ENCODE measurements at places on chromosomes 4 and X. TPM values are rescaled to one million over a fixed set of nuclear protein-coding genes. Genes with fewer than 3 reads are reported as not detected.

The MAGEB1 gene
- not detected for total RNA-seq

The GC gene
- not detected for total RNA-seq

The TLR3 gene
- total RNA-seq: 5.7 TPM

The CT45A3 gene
- total RNA-seq: not detected

The HMGN5 gene
- 7.3 TPM for total RNA-seq

The SOWAHD gene
- total RNA-seq: not detected

The FRYL gene
- 155 TPM for total RNA-seq

The MGARP gene
- total RNA-seq: 8.9 TPM

The SPATA4 gene
- not detected for total RNA-seq

DNA sequence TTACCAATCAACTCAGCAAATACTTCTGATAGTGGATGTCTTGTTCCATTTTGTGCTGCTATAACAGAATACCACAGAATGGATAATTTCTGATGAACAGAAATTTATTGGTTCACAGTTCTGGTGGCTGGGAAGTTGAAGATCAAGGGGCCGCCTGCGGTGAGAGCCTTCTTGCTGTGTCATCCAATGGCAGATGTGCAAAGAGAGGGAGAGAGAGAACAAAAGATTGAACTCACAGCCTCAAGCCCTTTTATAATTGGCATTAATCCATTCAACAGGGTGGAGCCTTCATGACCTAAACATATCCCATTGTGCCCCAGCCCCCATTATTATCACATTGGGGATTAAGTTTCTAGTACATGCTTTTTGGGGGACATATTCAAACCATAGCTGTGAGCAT is 86.1 kb downstream of the ADGRG4 start:
- H3K4me3 ChIP-seq: no peak overlapping the region
- H3K36me3 ChIP-seq: no peaks in the 10 kb centered on the region
- no peaks in the 10 kb centered on the region for H3K4me1 ChIP-seq
- no peak overlapping the region for H3K27ac ChIP-seq

DNA sequence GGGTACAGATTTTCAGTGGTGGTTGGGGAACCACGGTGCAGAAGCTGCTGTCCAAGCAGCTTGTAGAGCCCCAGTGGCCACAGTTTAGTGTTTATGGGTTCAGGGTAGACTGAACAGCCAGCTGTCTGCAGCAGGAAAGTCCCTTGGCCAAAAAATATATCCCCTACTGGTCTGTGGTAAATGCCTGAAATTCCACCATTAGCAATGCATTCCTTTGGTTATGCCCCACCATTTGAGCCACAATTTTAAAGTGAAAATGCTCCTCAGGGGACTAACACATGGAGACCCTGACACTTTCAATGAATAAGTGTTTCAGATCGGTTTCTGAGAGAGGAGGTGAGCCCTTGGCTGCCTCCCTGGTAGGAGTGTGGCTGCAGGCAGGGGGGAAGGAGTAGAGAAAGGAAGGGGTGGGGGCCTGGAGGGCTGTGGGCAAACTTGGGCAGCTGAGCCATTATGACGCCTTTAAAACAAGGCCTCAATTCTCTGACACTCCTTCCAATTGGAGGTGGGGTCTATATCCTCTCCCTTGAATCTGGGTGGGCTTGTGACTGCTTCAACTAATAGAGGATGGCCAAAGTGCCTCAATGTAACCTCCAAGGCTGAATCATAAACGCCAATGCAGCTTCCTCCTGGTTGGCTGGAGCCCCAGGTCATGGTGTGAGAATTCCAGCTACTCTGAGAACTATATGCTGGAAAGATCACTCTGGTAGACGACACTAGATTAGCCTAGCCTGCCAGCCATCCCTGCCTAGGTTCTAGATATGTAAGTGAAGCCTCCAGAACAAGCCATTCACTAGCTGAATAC is 75.8 kb upstream of the ATP6AP2 start:
- H3K27me3 ChIP-seq: no peaks in the 10 kb centered on the region
- H3K4me1 ChIP-seq: no peaks in the 10 kb centered on the region
- H3K27ac ChIP-seq: no peak overlapping the region

GRCh38 chr4:113474017-113474416 is 287.5 kb downstream of the CAMK2D start:
- H3K27me3 ChIP-seq: no peaks in the 10 kb centered on the region
- H3K4me3 ChIP-seq: no peak overlapping the region
- peaks cover 45% of the 10 kb centered on the region for H3K4me1 ChIP-seq
- H3K36me3 ChIP-seq: no peaks in the 10 kb centered on the region
- no peak overlapping the region for H3K27ac ChIP-seq

DNA sequence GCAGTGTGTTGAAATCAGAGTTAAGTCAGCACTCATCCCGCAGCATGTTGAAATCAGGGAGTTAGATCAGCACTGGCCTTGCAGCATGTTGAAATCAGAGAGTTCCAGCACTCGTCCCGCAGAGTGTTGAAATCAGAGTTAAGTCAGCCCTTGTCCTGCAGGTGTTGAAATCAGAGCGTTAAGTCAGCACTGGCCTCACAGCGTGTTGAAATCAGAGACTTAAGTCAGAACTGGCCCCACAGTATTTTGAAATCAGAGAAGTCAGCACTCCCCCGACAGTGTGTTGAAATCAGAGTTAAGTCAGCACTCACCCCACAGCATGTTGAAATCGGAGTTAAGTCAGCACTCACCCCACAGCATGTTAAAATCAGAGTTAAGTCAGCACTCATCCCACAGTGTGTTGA is 10.9 kb upstream of the UVSSA start:
- no peak for DNase-seq
- peaks cover 33% of the 10 kb centered on the region for H3K36me3 ChIP-seq
- no peak overlapping the region for H3K4me3 ChIP-seq
- no peaks in the 10 kb centered on the region for H3K27me3 ChIP-seq
- no peak overlapping the region for H3K27ac ChIP-seq

DNA sequence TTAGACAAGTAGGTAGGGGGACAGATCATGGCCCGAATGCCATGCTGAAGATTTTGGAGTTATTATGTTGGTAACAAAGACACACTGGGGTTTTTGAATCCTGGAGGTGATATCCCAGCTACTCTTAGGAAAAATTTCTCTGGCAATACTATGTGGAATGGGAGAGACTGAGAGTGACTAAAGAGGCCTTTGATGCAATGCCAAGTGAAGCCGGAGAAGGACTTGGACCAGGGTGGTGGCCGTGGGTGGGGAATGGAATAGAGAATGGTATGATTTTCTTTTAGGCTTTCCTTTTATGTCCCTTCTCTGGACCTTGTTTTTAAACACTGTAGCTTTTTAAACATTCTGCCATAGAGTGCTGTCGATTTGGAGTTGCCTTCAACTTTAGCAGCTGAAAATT is 141.6 kb downstream of the DCLK2 start:
- no peak for DNase-seq
- H3K4me1 ChIP-seq: no peaks in the 10 kb centered on the region
- H3K36me3 ChIP-seq: no peaks in the 10 kb centered on the region
- no peak overlapping the region for H3K4me3 ChIP-seq
- H3K27me3 ChIP-seq: no peaks in the 10 kb centered on the region
- no peak overlapping the region for H3K27ac ChIP-seq

DNA sequence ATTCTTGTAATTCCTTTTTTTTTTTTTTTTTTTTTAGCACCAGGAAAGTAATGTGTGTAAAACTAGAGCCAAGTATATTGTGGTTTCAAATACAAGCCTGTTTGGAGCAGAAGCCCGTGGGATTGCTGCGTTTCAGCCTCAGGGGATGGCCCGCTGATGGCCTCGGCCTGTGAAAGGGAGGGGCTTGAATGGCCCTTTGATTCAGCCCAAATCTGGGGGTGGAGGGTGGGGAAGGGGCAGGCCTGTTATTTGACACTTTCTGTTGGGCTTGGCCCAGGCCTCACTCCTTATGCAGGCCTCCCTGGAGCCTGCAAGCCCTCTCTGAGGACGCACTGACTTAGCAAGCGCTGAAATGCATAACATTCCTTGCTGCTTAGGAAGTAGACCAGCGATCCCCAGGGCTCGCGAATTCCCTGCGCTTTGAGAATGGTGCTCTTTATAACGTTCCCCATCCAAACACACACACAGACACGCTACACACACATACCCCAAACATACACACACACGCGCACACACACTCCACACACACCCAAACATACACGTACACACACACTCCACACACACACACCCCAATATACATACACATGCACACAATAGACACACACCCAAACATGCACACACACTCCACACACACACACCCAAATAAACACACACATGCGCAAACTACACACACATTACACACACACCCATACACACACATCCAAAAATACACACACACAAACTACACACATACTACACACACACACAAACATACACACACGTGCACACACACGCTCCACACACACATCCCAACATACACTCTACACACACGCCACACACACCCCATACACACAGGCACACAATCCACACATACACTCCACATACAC is 29.6 kb downstream of the TLR10 start:
- H3K36me3 ChIP-seq: no peaks in the 10 kb centered on the region
- H3K4me1 ChIP-seq: peaks cover 7% of the 10 kb centered on the region
- peak overlapping the region; percentile 54 for H3K27ac ChIP-seq
- peak; percentile 66 for DNase-seq
- peak overlapping the region; percentile 38 for H3K4me3 ChIP-seq

GRCh38 chrX:41588271-41588670 is 100.5 kb upstream of the GPR34 start:
- DNase-seq: no peak
- no peaks in the 10 kb centered on the region for H3K36me3 ChIP-seq
- H3K4me1 ChIP-seq: no peaks in the 10 kb centered on the region
- no peaks in the 10 kb centered on the region for H3K27me3 ChIP-seq

DNA sequence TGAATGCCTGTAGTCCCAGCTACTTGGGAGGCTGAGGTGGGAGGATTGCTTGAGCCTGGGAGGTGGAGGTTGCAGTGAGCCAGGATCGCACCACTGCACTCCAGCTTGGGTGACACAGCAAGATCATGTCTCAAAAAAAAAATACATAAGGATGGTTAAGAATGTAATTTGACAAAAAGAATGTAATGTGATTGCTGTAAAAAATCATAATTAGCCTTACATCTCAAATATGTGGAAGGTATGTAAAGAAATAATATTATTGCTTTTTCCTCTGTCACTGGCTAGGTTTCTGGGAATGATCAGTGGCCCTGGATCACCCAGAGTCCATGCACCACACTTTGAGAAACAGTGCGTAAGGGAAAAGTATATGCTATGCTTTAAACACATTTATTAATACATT is 106.1 kb upstream of the C1GALT1C1 start:
- no peaks in the 10 kb centered on the region for H3K27me3 ChIP-seq
- DNase-seq: no peak
- H3K4me3 ChIP-seq: no peak overlapping the region
- H3K27ac ChIP-seq: no peak overlapping the region
- H3K36me3 ChIP-seq: no peaks in the 10 kb centered on the region

GRCh38 chrX:30343206-30343605 is 34.0 kb upstream of the NR0B1 start:
- H3K4me1 ChIP-seq: no peaks in the 10 kb centered on the region
- H3K27me3 ChIP-seq: no peaks in the 10 kb centered on the region
- no peak overlapping the region for H3K4me3 ChIP-seq
- no peak overlapping the region for H3K27ac ChIP-seq

DNA sequence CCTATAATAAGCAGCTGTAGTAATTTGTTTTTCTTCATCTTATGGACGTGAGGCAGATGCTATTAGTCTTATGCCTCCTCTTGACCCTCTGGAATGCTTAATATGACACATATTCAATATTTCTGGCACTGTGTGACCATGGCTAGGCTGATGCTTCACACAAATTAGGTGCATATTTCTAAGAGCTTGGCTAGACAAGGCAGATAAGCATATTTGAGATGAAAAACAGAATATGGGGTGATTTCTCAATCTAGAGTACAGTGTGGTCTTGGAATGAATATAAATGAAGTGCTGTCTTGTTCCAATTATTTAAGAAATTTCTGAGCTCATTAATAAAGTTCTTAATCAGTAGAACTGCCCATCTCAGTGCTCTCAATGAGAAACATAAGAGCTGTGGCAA is 156.2 kb downstream of the NPNT start:
- H3K4me3 ChIP-seq: no peak overlapping the region
- no peaks in the 10 kb centered on the region for H3K27me3 ChIP-seq
- no peaks in the 10 kb centered on the region for H3K36me3 ChIP-seq
- peaks cover 20% of the 10 kb centered on the region for H3K4me1 ChIP-seq

GRCh38 chr4:81881855-81882621 is 410.3 kb upstream of the RASGEF1B start:
- DNase-seq: no peak
- no peaks in the 10 kb centered on the region for H3K4me1 ChIP-seq
- no peaks in the 10 kb centered on the region for H3K27me3 ChIP-seq
- H3K4me3 ChIP-seq: no peak overlapping the region
- H3K27ac ChIP-seq: no peak overlapping the region

GRCh38 chr4:5753766-5754528 is 42.9 kb downstream of the EVC start:
- H3K27me3 ChIP-seq: no peaks in the 10 kb centered on the region
- DNase-seq: no peak
- H3K4me3 ChIP-seq: no peak overlapping the region
- no peak overlapping the region for H3K27ac ChIP-seq
- H3K4me1 ChIP-seq: no peaks in the 10 kb centered on the region

DNA sequence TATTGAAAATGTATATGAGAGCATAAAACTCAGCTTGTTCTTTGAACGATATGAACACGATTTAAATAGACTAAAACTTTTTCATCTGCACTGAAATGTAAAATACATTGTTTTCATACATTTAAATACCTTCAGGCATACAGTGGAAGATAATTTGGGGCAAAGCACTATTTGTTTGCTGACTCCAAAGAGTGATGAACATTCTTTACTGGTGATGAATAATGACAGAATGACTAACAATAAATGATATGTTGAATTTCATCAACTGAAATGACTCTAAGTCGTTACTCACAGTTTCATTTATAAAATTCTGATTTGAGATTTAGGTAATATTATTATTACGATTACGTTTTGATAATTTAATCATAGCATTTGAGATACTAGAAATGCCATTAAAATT is 1160.1 kb downstream of the NLGN4X start:
- H3K27ac ChIP-seq: no peak overlapping the region
- H3K27me3 ChIP-seq: no peaks in the 10 kb centered on the region
- DNase-seq: no peak
- no peaks in the 10 kb centered on the region for H3K36me3 ChIP-seq

DNA sequence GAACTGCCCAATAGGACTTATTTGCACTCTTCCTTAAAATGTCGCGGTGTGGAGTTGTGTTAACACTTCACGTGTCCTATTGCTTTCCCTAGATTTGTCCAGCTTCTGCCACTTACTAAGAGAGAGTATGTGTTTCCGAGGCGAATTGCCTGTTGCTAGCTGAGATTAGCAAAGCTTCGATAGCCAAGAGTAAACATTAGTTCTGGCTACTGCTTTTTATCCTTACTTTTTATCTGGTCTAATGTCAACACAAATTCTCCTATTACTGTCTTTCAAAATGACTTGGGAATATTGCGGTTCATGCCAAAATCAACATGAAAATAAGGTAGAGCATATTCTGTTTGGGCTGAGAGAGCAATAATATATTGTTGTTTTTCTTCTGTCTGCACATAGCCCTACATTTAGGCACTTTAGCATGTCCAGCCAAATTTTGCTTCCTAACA is 90.4 kb upstream of the VEGFC start:
- H3K4me1 ChIP-seq: no peaks in the 10 kb centered on the region
- no peaks in the 10 kb centered on the region for H3K27me3 ChIP-seq
- H3K36me3 ChIP-seq: no peaks in the 10 kb centered on the region
- DNase-seq: no peak
- H3K4me3 ChIP-seq: no peak overlapping the region

GRCh38 chr4:88661739-88662138 is 35.9 kb downstream of the NAP1L5 start:
- peaks cover 12% of the 10 kb centered on the region for H3K4me1 ChIP-seq
- no peak overlapping the region for H3K4me3 ChIP-seq
- no peaks in the 10 kb centered on the region for H3K27me3 ChIP-seq

- no peaks in the 10 kb centered on the region for H3K36me3 ChIP-seq
- H3K27me3 ChIP-seq: no peaks in the 10 kb centered on the region
- no peaks in the 10 kb centered on the region for H3K4me1 ChIP-seq
- H3K27ac ChIP-seq: no peak overlapping the region
Observed at GRCh38 chr4:244471-244870, 60.8 kb downstream of the ZNF732 start.
